Amniotic stem cell (primary cell): ENCODE measurements at places on chromosomes 4 and X.

GRCh38 chrX:40088299-40088625 lies 9.5 kb downstream of the BCOR start:
- no peak for DNase-seq

- no peak for DNase-seq
Observed at GRCh38 chrX:48791063-48791820, 4.9 kb downstream of the GATA1 start.

DNA sequence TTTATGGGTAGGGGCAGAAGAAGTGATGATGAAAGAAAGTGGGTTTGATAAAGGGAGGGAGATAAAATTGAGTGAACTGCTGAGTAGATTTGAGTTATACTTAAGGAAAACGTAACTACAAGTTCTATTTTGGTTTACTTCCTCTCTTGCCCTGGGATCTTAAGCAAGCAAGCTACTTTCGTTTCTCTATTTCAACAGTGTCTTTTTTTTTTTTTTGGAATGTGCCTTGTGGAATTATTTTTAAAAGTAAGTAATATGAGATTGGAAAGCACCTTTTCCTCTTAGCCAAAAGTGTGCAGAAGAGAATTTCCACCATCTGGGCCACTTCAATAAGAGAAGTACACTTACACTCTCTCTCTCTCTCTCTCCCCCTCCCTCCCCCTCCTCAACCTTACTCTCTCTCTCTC lies 16.0 kb upstream of the C4orf36 start:
- no peak for DNase-seq

DNA sequence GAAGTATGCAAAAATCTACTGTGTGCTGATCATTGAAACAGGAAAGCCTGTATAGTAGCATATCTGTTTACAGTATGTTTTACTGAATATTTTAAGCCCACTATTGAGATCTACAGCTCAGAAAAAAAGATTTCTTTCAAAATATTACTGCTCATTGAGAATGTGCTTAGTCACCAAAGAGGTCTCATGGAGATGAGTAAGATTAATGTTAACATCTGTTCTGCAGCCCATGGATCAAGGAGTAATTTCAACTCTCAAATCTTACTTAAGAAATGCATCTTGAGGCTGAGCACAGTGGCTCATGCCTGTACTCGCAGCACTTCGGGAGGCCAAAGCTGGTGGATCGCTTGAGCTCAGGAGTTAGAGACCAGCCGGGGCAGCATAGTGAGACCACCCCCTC lies 3.3 kb downstream of the RNF4 start:
- DNase-seq, result no peak

GRCh38 chr4:83454686-83455085 lies 937 bp downstream of the HELQ start:
- DNase-seq, result no peak

- no peak for DNase-seq
Observed at GRCh38 chr4:6614701-6615230, 25.7 kb upstream of the MRFAP1 start.

DNA sequence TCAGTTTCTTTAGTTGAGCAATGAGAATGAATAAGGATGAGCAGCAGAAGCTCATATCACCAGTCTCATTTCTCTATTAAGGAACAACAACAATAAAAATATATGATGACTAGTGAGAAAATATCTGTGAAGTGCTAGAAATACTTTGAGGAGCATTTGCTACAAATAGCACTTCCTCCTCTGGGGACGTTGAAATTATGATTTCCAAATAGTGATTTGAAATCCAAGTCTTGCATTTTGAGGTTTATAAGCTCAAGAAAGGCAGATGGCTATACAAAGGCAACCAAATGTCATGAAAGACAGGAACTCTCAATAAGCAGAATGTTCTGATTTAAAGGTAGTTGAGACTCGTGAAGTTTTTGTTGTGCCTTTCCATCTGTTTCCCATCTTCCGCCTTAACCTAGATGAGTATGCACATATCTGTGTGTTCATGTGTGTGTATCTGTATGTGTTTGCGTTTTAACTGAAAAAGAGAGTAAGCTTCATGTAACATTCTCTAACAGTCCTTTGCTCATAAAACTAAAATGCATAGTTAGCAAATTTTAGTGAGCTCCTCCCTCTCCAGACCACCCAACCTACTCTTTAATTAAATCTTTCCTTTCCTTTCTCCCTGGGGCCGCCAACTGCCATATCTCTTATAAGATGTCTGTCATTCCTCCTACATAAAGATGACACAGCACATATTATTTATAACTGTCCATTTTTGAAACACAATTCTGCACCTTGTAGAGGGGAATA lies 222.6 kb upstream of the RASGEF1B start:
- no peak for DNase-seq

DNA sequence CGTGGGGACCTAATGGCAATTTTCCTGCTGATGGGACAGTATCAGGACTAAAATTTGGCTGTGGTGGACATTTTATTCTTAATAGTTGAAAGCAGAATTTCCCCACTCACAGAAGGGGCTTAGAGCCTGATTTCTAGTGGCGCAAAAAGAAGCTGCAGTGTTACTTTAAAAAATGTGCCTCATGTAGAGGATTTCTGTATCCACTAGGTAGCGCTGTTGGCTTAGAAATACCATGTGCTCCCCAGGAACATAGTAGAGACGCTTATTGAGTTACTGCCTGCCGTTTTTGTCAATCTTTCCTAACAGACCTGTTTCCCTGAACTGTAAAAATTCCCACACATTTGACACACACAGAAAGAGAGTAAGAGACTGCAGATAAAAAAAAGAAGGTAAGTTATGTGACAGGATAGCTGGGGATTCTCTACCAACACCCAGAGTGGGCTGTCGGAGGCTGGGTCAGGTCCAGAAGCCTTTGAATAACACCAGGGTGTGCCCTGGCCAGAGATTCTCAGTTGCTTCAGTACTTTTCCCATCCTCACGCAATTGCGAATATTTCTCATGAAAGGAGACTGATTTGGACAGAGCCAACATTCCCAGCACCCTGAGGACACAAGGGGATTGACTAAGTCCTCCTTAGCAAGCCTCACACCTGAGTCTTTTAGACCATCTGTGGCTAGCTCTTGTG lies 88.4 kb downstream of the ZXDA start:
- no peak for DNase-seq

GRCh38 chr4:183295711-183296110 lies 24.4 kb downstream of the CLDN22 start:
- no peak for DNase-seq

DNA sequence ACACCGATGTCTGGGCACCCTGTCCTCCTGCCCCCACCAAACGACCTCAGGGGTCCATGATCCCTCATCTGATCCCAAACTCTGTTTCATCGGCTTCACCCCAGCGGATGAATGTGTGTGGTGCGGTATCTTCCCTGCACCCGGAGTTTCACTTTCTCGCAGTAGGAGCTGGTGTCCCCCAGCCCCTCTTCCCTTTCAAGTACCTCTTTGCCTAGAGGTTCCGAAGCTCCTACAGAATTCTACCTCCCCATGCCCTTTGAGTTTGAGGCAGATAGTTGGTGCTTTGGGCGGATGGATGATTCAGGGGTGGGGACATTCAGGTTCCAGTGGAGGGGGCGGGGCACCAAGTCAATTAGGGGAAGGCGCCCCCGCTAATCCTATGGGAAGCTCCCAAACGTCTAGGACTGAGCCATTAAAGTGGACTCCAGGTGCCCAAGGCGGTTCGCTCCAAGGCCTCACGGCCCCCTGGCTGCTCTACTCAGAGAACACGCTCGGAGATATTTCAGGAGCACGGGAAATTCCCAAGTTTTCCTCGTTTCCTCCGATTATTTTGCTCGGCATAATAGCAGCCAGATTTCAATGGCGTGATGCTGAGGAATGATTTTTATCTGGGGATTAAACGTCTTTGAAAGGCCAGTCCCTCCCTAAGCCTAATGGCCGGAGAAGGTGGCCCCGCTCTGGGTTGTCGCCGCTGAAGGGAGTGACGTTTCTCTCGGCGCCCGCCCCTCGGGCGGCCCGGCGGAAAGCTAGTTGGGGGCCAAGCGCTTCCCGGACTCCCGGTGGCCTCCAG lies 1.3 kb downstream of the MSX1 start:
- DNase-seq, result peak; percentile 54

- no peak for DNase-seq
Observed at GRCh38 chr4:53925050-53925605, 139.3 kb downstream of the CHIC2 start.

GRCh38 chr4:17875402-17876070 lies 64.8 kb downstream of the NCAPG start:
- DNase-seq, result no peak

DNA sequence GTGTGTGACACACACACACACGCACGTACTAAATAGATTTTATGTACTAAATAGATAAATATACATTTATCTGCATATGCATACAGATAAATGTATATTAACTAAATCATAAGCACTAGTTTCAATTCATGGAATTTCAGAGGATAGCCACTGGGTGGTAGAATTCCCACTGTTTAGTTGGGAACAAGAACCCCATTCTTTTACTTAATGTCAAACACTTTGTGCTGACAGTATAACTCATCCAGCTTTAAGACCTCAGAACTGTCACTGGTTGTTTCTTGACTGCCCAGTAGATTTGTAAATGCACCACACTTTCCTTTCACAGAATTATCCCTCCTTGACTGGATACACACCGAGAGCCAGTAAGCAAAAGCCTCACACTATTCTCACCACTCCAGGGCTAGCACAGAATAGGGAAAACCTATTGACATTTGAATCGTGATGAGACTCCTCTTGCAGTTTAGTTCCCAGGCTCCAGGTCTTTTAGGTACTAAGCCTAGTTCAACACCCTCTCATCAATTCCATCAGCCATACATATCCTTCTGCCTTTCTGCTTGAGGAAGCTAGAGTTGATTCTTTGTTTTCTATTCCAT lies 32.4 kb downstream of the PPARGC1A start:
- no peak for DNase-seq

GRCh38 chr4:113697429-113697828 lies 64.1 kb downstream of the CAMK2D start:
- no peak for DNase-seq

- no peak for DNase-seq
Observed at GRCh38 chr4:154120006-154120676, 331.3 kb upstream of the SFRP2 start.

- no peak for DNase-seq
Observed at GRCh38 chr4:123553733-123554637, 157.4 kb downstream of the SPRY1 start.

- no peak for DNase-seq
Observed at GRCh38 chrX:42366181-42366580, 411.8 kb downstream of the PPP1R2C start.

GRCh38 chrX:82224961-82225360 lies 1023.1 kb downstream of the SH3BGRL start:
- DNase-seq, result no peak

DNA sequence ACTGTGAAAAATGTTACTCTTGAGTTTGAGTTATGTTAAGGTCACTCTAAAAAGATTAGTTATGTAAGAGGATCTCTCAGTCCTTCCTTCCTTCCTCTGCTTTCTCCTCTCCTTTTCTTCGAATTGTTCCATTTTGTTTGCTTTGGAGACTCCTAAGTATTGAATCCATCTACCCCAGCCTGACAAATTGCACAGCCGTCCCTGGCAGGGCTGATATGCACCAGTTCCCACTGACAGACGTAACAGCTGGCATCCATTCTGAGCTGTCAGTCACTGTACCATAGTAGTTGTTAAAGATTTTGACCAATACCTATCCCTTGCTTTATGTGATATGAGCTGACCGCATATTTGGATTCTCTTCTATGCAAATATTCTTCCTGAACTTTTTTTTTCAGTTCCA lies 210.7 kb upstream of the IGFBP7 start:
- DNase-seq, result no peak

DNA sequence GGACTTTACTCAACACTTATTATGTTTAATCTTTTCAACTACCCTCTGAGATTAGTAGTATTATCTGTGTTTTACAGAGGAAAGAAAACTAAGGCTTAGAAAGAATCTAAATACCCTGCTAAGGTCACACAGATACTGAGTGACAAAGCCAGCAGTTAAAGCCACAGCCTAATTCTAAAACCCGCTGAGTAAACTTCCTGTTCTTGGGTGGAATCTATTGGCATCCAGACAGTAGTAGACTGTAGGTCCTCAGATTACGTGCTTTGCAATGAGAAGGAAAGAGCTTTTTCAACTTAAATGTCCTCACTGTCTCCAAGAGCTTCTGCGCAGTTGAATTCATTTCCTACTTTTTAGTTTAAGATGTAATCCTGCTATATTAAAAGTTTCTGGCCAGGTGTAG lies 126.0 kb downstream of the TENM3 start:
- no peak for DNase-seq

DNA sequence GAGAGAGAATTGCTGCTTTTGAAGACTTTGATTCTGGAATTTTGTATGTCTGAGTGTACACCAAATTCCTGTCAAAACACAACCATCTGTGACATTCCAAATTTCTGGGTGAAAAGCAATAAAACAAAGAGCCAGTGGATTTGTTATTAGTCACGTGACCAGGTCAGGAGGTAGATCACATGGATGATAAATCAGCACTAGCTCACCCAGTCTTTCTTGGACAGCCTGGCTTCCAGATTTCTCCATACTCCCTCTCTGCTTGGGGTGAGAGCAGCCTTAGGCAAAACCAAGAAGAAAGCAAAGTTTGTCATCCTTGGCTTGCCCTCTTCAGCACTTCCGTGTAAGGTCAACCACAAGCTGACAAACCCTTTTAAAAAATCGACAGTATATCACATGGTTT lies 194.2 kb downstream of the CLCN4 start:
- no peak for DNase-seq

GRCh38 chr4:57023104-57023503 lies 44.4 kb downstream of the POLR2B start:
- DNase-seq, result peak; percentile 79

GRCh38 chr4:33045334-33045733 lies 2325.2 kb downstream of the PCDH7 start:
- no peak for DNase-seq

- DNase-seq, result no peak
Observed at GRCh38 chr4:95106408-95106928, 348.7 kb downstream of the BMPR1B start.

DNA sequence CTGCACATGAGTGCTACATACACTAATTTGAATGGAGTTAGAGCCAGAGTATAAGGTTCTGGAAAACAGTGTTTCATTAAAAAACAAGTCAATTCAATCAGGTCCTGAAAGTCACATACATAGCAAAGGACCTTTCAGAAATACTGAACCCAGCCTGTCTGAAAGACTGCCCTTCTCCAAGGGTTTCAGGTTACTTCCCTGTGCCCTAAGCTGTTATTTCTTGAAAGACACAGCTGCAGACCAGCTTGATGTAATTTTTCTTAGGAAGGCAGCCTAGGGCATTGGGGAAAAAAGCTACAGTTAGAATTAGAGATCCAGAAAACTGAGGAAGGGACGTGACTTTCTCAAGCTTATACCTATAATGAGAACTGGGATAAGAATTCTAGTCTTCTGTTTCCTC lies 155.9 kb upstream of the MAOA start:
- DNase-seq, result no peak

GRCh38 chrX:49177338-49177833 lies 5.7 kb downstream of the PLP2 start:
- no peak for DNase-seq

GRCh38 chr4:150173432-150173861 lies 95.2 kb downstream of the DCLK2 start:
- no peak for DNase-seq
